ENCODE measurements at places on chromosomes 12 and 14.

DNA sequence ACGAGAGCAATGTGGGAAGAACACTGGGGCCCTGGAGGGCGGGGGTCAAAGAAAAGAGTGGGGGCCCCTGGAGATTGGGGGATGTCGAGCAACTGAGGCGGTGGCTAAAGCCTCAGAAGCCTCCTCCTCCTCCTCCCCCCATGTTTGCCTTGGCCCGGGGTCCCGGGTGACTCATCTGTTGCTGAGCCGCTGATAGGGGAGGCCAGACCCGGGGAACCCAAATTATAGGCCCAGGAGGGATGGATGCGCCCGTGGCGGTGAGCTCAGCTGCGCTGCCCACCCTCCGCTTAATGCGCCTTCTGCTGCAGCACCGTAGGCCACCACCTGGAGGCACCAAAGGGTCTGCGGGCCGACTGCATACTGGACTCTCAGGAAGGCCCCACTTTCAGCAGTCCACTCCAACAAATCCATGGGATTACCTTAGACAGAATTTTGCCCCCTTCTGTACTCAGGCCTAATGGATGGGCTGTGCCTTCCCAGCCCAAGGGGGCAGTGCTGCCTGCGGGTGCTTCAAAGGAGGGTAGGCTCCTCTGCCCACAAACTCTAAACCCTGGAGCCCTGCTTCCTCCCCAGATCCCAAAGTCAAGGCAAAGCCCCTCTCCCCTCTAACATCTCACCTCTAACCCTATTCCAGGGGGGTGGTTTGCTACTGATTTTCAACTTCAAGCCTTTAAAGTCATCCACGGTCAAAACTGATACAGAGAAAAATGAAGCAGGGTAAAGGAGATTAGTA is 2.6 kb upstream of the WNT10B start:
- DNase-seq = no peak

DNA sequence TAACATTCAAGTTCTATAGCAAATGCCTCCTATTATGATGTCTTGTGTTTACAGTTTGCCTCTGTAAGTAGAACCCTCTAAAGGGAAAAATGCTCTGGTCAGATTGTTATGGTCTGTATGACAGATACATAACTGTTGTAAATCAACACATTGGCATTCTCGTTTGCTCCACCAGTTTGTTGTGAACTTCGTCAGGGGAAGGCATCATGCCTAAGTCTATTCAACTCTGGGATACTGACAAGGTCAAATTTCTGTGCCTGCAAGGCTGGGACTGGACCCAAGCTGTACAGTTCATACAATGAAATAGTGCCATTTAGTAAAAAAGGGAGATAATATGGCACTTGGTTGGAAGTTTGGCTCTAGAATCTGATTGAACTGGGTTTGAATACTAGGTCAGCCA is 392.3 kb downstream of the RAD51B start:
- DNase-seq = no peak

DNA sequence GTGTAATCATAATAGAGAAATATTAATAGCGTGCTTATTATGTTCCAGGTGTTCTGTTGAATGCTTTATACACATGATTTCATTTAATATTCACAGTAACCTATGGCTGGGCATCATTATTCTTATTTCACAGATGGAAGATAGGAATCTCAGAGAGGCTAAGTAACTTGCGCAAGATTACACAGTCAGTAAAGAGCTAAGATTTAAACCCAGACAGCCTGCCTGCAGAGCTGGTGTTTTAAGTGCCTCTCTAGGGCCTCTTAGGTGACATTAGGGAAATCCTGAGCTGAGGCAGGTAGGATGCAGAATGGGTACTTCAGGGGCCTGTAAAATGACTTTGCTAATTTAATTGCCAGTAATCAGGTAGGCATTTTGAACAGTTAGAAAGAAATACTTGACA is 18.5 kb upstream of the BHLHE41 start:
- DNase-seq = no peak

DNA sequence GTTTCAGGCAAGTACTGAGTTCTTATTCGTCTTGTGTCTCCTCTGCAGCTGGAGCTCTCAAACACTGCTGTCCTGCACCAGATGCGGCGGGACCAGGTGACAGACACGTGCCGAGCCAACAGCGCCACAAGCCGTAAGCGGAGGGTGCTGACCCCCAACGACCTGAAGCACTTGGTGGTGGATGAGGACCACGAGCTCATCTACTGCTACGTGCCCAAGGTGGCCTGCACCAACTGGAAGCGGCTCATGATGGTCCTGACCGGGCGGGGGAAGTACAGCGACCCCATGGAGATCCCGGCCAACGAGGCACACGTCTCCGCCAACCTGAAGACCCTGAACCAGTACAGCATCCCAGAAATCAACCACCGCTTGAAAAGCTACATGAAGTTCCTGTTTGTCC is 201.2 kb downstream of the SLC41A2 start:
- no peak for DNase-seq

- DNase-seq = peak; percentile 36
Measured at GRCh38 chr12:53053218-53054111, 3.6 kb downstream of the TNS2 start.

- DNase-seq = no peak
Measured at GRCh38 chr14:101849640-101850039, 88.1 kb downstream of the PPP2R5C start.

DNA sequence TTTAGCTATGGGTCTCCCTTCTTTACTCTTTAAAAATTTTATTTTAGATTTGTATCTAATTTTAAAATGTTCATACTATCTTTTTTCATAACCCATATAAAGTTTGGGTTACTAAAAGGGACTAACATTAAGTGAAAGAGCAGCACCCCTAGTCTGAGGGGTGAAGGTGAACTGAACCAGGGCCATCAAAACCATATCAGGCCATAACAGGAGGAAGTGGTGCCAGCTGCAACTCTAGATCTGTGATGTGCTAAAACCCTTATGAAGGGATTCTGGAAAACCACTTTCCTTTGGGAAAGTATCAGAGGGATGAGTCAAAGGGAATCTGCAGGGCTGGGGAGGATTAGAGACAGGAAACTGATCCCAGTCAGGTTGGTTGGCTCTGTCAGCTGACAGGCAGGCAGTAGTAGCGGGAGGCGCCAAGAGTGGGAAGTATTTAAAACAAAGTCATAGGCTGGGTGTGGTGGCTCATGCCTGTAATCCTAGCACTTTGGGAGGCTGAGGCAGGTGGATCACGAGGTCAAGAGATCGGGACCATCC is 162.5 kb downstream of the PPM1H start:
- no peak for DNase-seq

DNA sequence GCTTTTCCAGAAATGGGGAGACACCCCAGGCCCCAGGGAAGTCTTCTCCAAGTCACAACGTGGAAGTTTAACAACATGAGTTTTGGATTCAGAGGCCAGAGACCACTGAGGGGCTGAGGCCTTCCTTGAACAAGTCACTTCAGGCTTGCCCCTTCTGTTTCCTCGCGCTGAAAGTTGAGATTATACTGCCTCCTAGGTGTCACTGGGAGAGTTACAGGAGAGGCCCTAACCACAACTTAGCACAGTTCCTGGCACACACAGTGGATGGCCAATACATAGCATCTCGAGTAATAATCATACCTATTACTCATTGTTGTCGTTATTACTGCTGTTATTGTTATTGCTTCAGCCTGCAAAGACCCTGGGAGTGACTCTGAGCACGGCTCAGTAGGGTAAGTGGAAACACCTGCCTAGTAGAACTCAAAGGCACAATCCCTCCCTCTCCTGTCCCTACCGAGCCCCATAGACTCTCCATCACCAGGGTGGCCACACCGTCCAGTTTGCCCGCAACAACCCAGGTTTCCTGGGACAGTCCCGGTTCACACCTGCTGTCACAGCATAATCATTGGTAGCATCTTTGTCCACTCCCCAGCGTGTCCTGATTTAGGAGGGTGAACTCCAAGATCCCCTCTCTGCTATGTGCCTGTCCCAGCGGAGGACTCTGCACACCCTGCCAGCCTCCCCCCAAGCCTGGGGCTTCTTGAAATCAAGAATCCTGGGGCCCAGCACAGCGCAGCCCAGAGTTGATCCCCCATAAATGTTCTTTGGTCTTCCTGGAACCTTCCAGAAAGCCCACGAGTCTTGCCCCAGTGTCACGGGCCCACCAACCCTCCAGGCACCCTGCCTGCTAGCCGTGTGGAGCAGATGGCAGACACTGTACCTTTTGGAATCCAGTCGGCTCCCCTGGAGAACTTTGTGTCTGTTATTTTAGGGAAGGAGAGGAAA is 85.0 kb downstream of the SYNE3 start:
- DNase-seq = no peak

DNA sequence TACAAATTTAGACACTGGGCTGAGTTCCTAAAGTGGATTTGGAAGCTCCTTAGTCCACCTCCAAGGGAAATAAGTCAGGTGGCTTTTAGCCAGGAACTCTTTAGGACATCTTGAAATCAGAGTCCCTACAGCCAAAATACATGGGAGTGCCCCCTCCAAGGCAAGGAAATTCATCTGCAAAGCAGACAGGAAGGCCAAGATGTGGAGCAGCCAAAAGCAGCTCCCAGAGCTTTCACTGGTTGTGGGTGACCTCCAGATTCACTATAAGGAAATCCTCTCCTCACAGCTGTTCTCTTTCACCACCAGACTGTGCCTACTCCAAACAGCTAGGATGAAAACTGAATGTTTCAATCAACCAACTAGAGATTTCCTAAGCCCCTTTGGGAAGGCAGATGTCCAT is 6.6 kb downstream of the TTC9 start:
- no peak for DNase-seq

- DNase-seq = no peak
Measured at GRCh38 chr14:89845346-89845745, 109.2 kb downstream of the EFCAB11 start.

DNA sequence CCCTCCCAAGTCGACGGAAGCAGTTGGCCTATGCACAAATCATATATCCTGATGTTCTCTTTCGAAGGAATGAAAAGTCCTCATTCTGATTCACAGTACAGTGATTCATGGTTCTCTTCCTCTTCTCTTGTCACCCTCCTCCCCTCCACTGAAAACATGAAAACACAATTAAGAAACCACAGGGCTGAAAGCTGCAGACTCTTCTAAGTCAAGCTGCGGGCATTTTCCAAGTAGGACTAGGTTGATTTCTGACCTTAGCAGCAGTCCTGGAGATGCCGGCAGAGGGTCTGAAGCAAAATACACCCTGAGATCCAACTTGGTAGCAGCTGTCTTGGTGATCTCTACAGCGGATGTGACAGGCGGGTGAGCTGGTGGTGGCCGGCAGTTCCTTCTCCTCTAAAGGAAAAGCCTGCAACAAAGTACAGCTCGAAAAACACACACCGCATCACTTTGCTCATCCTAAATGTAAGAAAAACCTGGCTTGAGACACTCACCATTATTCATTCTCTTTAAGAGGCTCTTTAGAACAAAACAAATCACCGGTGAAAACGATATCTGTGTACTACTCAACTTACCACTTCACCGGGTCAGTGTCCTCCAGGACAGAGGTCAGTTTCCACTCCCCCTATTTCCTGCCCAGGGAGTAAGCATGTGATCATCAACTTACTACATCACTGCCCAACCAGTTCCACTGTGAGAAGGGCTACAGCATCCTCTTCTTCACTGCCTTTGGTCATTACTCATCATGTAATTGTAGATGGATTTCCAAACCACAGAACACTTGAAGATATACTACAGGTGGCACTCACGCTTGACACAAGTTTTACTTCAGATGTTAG is 6.0 kb downstream of the TMCC3 start:
- no peak for DNase-seq

- no peak for DNase-seq
Measured at GRCh38 chr12:68081561-68081960, 78.0 kb downstream of the IFNG start.

GRCh38 chr14:20631880-20632389 is 9.6 kb downstream of the OR6S1 start:
- no peak for DNase-seq

- no peak for DNase-seq
Measured at GRCh38 chr12:75698052-75698451, 186.6 kb upstream of the KRR1 start.

DNA sequence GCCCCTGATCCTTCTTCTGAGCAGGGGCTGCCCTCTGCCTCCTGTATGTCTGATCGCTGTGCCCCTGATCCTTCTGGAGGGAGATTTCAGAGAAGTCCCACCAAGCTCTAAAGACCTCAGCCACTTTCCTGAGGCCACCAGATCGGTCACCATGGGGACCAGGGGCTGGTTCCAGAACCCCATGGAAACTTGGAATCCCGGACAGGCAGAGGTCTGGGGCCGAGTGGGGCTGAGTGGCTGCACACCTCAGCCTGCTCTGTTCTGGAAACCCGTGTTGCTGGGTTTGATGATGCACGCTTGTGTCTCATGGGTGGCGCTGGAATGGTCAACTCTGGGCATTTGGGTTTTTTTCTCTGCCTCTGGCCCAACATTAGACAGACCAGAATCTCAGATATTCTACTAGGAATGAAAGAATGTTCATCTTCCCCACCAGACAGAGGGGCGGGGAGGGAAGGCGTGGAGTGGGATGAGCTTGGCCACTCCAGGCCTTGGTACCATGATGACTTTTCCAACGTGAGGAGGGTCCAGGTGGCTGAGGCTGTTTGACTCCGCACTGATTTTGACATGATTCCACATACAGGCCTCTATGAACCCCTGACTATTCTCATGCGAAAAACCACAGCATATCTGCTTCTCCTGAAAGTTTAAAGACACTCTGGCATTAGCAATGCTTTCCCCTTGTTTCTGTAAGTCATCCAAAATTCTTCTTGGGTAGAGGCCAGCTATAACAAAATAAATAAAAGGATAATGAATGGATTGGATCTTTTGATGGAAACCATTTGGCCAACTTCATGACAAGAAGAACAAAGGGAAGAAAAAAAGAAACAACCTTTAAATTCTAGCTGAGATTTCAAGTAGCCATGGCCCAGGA is 114.5 kb downstream of the ADGRD1 start:
- DNase-seq = no peak

DNA sequence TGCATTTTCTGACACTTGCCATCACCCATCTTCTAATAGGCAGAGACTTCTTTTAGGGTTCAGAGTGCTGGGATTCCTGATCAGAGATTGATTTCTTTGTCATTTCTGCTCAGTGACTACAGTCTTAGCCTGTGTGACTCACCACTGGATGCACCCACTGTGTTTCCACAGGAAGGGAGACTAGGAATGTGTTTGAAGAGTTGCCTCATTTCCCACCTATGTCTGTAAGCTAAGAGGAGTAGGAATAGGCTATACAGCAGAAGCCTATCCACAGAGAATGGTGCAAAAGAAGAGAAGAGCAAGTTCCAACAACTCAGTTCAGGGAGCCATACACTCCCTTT is 60.2 kb upstream of the ACTN1 start:
- no peak for DNase-seq

All from stimulated activated CD4-positive, alpha-beta T cell treated with anti-CD3 and anti-CD28 coated beads, Interleukin-12 subunit alpha, Interleukin-12 subunit beta, amount 100 ng/mL, for 24 hours (primary cell).